ENCODE measurements at places on chromosomes 11 and 22.

GRCh38 chr22:36948273-36949225, 35.1 kb downstream of the CSF2RB start:
- DNase-seq: no peak

- no peak for DNase-seq
These were observed 44.1 kb upstream of the RAB1B start for GRCh38 chr11:66224226-66224855.

- no peak for DNase-seq
These were observed 122.7 kb upstream of the GUCY1A2 start for GRCh38 chr11:107140983-107141382.

- no peak for DNase-seq
These were observed 14.3 kb upstream of the EFCAB6 start for GRCh38 chr22:43826142-43827002.

GRCh38 chr11:88709567-88709966, 356.2 kb downstream of the GRM5 start:
- DNase-seq: peak; percentile 2

GRCh38 chr11:11028017-11028692, 170.3 kb upstream of the ZBED5 start:
- DNase-seq: no peak

GRCh38 chr11:110710628-110711381, 1.4 kb downstream of the ARHGAP20 start:
- no peak for DNase-seq

- no peak for DNase-seq
These were observed 37.6 kb downstream of the CELSR1 start for GRCh38 chr22:46499805-46500189.

DNA sequence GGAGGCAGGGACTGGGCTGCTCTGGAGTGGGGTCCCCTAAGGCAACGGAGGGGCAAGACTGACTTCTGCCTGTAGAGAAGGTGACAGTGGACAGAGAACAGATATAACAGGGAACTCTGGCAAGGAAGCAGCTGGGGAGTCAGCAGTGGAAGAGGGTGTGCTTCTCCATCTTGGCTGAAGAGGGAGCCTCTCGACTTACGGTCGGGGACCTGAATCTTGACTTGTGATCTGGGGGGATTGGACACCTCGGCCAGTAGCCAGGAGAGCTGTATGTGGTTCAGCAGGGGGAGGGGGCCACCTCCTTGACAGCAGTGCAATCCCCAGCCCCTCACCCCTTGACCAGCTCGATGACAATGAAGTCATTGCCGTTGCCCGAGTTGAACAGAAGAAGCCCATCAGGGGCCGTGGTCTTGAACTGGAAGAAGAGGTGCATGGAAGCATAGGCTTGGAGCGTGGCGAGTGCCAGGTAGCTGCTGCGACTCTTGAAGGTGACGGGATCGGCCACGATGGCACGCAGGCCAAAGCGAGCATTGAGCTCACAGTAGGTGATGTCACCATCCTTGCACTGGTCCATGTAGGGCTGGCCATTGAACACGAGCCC, 60.0 kb downstream of the SLC22A12 start:
- no peak for DNase-seq

- no peak for DNase-seq
These were observed 244.2 kb downstream of the DDX10 start for GRCh38 chr11:108909041-108909440.

Measured in NCI-H1417 treated with DMSO at 0.1 percent for 48 hours (cell line).